NCI-H1417 (cell line): ENCODE measurements at places on chromosomes 2 and 18.
A peak's percentile ranks its signal among the peaks of the same experiment; 100 is the strongest.

GRCh38 chr2:155645791-155646190 lies 686.7 kb downstream of the NR4A2 start:
- DNase-seq = no peak

GRCh38 chr2:71554028-71554705 lies 100.8 kb downstream of the DYSF start:
- no peak for DNase-seq

- DNase-seq = peak; percentile 89
These were observed 373.6 kb downstream of the DCDC2C start for GRCh38 chr2:4077017-4077416.

DNA sequence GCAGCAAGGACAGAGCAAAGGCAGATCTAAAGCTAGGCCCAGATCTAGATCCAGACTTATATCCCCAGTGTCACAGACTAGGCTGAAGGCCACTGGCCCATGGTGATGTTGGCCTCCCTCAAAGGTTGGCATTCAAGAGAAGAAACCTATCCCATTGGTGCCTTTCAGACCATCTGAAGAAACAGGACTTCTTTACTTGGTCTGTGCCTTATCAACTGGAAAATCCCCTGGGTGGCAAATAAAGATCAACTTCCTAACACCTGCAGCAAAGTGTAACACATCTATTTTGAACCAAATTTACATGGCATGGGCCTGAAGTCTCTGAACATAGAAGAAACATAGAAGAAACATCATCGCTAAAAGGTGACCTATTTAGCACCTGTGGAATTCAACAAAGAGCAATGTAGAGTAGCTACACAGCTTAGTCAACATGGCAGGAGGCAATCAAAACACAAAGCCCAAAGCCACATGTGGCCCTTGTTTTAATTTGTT lies 35.8 kb downstream of the METTL4 start:
- no peak for DNase-seq

GRCh38 chr2:1132328-1132969 lies 181.8 kb downstream of the SNTG2 start:
- no peak for DNase-seq

DNA sequence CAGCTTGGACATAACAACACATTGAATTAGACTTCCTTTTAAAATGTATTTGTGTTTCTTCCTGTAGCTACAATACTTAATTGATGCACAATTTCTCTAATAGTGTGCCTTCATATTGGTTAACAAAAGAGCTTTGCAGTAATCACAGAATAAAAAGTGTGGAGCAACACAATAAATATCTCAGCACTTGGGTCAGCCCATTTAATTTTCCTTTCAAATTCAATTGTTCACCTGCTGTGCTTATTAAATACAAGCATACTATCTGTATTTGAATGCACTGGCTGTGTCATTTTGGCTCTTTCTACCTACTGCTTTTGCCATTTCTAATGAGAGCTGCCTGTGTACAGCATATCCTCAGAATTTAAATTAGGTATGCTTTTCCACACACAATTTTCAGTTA lies 1641.3 kb upstream of the SLC39A10 start:
- peak; percentile 94 for DNase-seq

DNA sequence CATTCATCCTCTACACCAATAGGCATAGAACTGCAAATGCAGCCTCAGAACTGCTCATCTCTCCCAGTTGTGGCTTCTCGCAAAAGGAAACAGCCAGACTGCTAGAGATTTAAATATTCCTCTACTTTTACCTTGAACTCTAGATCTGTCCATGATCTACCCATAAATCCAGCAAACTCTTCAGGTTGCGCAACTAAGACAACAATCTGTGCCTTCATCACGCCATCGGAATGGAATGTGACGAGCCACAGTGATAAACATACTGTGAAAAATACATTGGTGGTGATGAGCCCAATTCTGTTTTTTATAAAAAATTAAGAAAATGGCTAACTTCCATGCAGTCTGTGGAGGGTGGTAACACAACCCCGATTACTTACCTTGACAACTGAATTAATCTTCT lies 626.7 kb downstream of the LRRTM4 start:
- no peak for DNase-seq

- DNase-seq = no peak
These were observed 104.3 kb downstream of the PKP4 start for GRCh38 chr2:158561054-158561453.

DNA sequence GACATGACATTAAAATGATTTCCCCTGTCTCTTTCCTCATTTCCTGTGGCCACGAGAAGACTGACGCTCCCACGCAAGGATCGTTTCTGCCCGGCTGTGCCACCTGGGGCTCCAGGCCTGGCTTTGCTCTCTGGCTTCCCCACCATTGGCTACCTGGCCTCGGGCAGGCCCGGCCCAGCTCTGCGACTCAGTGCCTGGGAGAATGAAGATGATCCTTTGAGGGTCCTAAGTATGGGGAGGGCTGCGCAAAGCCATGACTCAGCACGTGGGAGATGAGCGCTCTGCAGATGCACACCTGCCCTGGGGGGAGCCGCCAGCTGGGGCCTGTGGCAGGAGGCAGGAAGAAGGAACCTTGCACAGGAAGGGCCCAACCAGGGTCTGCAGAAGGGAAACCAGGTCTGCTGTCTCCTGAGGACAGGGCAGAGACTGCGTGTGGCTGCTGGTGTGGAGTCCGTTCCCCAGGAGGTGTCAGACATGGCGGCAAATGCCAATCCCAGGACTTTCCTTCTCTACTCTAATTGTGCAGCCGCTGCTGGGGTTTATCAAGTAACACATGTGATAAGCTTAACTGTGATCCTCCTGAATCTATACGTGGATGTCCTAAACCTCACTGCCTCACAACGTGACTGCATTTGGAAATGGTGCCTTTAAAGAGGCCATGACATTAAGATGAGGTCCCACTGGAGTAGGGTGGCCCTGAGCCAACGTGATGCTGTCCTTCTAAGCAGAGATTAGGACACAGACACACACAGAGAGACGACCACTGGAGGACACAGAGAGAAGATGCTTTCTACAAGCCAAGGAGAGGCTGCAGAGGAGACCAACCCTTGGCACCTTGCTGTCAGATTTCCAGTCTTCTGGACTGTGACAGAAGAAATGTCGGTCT lies 32.9 kb downstream of the MBP start:
- DNase-seq = no peak

DNA sequence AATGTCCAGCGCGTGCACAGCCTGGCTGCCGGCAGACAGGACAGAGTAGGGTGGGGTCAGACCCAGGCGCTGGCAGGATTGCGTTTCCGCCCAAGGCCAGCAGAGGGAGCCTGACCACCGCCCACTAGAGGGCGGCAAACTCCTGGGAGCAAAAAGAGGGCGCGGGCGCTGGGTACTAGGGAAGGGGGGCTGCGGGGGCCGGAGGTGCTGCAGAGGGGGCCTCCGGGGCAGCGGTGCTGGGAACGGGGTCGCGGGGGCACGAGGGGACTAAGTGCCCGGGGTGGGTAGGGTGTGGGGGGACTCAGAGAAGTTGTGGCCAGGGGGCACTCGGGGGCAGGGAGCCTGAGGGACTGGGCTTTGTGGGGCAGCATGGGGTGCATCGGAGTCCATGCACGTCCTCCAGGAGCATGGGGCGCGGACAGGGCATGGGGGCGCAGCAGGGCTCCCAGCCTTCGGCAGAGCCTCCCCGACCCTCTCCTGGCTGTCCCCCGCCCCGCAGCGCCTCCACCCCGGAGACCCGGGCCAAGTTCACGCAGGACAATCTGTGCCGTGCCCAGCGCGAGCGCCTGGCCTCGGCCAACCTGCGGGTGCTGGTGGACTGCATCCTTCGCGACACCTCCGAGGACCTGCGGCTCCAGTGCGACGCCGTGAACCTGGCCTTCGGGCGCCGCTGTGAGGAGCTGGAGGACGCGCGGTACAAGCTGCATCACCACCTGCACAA lies 3.2 kb downstream of the TEKT4 start:
- peak; percentile 61 for DNase-seq

GRCh38 chr2:109242654-109243331 lies 113.8 kb downstream of the SH3RF3 start:
- DNase-seq = no peak

GRCh38 chr2:181197140-181197760 lies 216.8 kb downstream of the UBE2E3 start:
- DNase-seq = no peak

GRCh38 chr2:149568138-149568537 lies 19.4 kb downstream of the MMADHC start:
- DNase-seq = no peak

DNA sequence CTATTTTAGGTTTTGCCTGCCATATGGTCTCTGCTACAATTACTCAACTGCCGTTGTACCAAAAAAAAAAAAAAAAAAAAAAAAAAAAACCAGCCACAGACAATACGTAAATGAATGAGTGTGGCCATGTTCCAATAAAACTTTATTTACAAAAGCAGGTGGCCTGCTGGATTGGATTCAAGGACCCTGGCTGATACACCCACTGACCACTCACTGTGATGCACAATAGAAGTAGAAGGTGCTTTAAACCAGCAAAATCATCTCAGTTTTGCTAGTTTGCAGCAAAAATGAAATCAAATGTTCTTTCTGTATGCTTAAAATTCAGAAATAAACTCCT lies 137.4 kb downstream of the AKAIN1 start:
- no peak for DNase-seq

DNA sequence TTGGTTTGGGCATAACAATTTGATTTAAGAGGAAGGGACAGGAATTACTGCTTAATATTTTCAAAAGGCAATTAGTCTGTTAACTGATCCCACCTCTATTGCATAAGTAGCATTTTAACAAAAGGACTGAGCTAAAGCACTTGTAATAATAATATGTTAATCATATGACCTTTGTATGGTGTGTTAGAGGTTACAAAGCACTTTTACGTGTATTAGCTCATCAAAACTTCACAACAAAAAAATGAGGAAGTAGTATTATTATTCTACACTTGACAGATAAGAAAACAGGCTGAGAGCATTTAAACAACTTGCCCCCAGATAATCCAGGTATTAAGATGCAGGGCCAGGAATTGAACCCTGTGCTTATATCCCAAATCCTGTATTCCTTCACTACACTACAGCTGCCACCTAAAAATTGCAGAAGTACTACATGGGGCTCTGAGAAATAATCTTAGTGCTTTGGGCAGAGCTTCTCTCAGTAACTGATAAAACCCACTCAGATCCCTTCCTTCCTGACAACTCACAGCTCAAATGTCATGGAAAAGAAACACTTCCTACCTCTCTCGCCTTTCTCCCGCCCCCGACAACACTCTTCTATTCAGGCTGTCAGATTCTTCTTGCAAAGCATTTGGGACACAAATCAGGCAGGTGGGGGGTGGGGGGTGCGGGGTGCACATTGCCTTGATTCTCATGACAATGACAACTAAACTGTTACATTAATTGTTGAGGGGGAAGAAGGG lies 20.7 kb upstream of the KCTD1 start:
- no peak for DNase-seq

- no peak for DNase-seq
These were observed 106.2 kb downstream of the CYRIA start for GRCh38 chr2:16559278-16560067.

GRCh38 chr18:8776013-8776943 lies 70.9 kb downstream of the MTCL1 start:
- DNase-seq = no peak

- no peak for DNase-seq
These were observed 22.8 kb upstream of the ROCK2 start for GRCh38 chr2:11367170-11367730.

DNA sequence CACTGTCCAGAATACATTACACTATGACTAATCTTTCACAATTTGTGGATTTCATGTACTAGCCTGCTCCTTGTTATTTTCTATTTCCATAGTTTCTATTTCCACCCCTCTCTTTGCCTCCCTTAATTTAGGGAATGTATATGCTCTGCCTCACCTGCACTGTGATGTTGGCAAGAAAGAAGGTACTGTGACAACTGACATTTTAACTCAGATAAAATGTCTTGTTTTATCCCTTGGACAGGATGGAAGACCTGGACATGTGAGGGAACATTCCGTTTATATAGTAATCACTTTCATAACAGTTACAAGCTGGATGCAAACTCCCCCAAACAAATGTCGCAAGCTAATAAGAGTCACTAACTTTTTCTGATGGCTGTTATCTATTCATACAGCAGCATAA lies 21.5 kb upstream of the DSG3 start:
- DNase-seq = no peak

- DNase-seq = no peak
These were observed 47.8 kb upstream of the ST3GAL5 start for GRCh38 chr2:85936421-85937068.

- DNase-seq = no peak
These were observed 120.5 kb downstream of the CCBE1 start for GRCh38 chr18:59576541-59577385.

DNA sequence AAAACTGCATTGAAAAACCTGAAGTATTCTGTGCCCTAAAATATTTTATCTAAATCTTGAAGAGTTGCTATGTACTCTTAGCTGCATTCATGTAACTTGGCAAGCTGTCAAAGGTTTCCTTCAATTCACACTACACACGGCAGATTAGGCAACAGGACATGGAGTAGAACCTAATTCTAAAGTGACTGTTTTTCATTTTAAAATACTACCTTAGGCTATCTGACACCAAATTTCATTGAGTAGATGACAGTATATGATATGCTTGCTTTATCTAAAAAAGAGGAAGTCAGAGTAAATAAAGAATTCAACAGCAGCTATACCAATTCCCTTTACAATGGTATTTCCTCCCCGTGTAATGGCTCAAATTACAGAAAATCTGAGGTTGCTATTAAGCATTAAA lies 45.4 kb downstream of the EXOC6B start:
- DNase-seq = peak; percentile 37

GRCh38 chr2:54604871-54605270 lies 118.6 kb upstream of the EML6 start:
- DNase-seq = no peak

DNA sequence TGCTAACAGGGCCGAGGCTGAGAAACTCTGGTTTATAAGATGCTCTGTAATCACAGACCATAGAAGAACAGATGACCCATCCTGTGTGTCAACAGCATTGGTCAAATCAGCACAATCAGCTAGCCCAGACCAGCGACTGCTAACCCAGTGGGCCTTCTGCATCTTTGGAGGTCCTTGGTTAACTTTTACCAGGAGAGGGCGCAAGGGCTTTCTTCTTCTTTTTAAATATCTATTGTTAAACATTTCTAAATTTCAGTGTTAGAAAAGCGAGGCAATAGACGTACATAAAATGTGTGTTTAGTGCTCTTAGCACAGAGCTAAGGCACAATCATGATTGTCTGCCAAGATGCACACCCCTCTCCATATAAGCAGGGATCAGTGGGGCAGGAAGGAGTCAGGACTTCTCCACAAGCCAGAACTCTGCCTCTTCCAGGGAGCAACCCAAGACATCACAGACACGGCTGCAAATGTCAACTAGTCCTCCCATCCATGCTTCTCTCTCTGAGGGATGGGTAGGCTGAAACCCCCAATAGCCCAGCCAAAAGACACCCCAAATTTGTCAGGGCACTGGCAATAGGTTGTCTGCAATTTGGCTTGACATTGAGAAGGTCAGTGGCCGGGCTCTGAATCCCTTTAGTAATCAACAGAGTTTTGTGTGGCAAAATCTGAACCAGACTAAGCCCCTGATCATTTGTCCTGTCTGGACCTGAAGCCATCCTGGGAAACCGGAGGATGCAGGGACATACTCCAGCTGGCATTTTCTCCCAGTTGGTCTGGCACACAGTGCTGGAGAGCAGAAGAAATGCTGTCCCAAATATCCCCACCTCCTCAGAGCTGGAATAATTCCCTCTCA lies 188.2 kb downstream of the BCL2 start:
- DNase-seq = peak; percentile 39
